Activated CD4-positive, alpha-beta T cell treated with anti-CD3 and anti-CD28 coated beads for 24 hours (primary cell): ENCODE measurements at places on chromosomes 4 and X.

- DNase-seq = no peak
These were observed 315.9 kb downstream of the MAPK10 start for GRCh38 chr4:86043755-86044592.

- no peak for DNase-seq
These were observed 161.5 kb downstream of the SOWAHB start for GRCh38 chr4:76736414-76736813.

- DNase-seq = no peak
These were observed 283.9 kb upstream of the GPC4 start for GRCh38 chrX:133699023-133699728.

DNA sequence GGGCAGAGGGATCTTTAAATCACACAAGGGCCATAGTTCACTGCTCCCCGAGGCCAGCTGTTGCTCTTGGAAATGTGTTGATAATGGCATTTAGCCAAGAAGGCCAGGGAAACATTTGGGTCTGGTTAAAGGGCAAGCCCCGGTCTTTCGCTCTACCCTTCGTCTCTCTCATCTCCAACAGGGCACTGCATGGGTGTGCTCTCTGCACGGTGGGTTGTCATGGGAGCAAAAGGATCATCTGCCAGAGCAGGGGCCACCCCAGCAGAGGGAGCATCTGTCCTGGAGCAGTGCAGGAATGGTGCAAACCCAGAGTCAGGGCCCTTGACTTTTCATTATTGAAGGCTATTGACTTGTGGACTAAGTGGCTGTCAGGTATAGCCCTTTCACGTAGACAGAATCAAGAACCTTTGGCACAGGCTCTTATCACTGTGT lies 22.7 kb upstream of the PGRMC2 start:
- no peak for DNase-seq

DNA sequence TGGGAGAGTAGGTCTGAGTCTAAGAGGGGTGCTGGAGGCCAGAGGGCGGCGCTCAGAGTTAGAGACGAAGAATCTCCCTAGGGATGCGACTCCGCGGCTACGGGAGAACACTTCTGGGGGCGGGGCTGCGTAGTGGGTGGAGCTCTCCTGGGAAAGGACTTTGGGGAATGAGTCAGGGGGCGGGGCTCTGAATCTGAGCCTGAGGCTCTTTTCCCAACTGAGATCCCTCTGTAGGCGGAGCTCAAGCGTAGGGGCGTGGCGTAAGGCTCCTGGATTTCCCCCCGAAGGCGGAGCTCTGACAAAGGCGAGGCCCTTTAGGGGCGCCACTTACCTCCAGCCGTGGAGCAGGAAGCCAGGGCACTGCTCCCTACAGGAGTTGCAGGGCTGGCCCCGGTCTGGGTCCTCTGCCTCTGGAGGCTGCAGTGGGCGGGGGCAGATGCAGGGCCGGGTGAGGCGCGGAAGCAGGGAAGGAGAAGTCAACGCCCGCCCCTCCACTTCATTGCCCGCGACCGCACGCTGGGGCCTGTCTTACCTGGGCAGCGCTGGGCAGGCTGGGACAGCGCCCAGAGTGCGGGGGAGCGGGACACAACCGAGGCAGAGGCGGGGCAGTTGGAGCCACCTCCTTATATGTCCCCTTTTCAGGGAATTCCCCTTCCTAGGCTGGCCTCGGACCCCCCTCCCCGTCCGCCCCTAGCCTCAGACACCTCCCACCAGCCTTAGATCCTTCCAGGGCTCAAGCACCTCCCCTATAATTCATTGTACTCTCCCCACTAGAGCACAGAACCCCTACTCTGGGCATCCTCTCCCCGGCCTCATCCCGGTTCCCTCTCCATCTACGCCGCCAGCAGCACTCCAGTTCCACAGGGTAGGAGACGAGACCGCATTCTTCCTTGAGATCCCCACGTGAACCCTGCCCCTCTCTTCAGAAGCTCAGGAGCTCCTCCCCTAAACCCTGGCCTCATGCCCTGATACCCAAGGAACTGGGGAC lies 1.6 kb downstream of the PRICKLE3 start:
- DNase-seq = no peak

- no peak for DNase-seq
These were observed 63.7 kb upstream of the PDLIM3 start for GRCh38 chr4:185598846-185599552.

DNA sequence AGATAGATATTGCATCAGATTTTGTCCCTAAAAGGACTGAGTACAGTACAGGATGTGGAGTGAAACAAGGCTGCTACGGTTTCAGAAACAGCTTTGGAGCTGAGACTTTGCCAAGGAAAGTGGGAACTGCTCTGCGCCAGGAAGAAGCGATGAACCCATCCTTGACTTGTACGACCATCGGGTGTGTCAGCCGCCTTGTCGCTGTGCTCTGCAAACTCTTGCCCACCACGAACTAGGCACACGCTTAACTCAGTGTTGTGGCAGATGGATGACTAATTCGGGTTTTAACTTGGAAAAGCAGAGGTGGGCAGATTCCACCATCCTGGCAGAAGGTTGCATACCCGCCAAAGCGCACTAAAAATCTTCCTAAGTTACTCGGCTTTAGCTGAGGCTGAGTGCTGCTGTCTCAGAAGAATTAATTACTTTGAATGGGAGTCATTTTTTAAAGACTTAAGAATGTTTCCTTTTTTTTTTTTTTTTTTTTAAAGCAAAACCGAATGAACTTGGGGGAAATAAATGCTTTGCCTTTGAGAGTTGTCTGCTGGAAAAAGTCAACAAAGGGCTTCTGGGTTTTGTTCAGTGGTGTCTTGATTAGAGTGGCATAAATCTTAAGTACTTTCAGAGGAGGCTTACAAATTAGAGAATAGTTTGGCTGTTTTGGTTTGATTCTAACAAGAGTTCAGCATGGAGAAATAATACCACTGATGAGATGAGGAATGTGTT lies 69.5 kb downstream of the SHROOM2 start:
- DNase-seq = no peak

DNA sequence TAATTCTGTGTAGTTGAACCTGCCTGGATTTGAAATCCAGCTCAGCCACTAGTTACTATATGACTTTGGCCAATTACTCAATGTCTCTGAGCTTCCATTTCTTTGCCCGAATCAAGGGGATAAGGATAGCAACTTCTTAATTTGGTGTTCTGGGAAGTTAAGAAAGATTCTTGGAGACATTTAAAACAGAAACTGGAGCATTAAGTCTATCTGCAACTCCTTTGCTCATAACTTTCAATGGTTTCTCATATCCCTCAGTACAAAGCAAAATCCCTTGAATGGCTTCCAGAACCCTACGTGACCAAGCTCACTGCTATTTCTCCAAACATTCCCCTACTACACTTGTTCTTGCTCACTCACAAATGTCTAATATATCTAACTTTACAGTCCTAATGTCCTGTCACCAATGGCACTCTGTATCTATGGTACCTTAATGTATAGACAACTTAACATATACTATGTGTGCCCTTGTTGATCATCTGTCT lies 849.1 kb upstream of the SLIT2 start:
- no peak for DNase-seq

DNA sequence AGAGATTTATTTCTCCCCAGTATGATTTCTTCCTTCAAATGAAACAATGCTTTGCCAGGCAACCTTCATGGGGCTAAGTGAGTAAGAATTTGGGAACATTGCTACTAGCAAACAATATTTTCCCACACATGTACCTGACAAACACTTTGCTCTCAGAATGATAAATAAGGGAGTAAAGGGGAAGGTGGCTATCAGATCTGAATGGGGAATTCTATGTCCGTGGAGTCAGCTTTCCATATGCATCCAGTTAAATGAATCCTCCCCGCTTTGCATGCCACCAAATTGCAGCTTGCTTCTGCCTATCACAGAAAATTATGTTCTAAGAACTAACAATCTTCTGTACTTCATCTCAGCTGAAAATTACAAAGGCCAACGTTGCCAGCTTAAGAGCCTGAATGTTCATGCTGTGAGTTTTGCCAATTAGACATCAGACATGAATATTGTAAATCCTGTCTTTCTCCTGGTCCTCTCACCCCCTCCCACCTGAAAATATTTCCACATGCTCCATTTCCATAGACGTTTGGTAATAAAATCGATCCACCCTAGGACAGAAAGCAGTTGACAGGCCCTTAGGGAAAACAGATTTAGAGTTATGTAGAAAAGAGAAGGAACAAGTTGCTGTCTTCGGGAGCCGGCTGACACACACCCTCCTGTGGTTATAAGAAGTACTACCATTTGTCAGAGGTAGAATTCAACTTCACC lies 6.3 kb downstream of the MEPE start:
- no peak for DNase-seq

- DNase-seq = no peak
These were observed 105.6 kb downstream of the ANXA10 start for GRCh38 chr4:168197926-168198325.

GRCh38 chrX:45258731-45259402 lies 58.2 kb upstream of the DIPK2B start:
- DNase-seq = no peak

DNA sequence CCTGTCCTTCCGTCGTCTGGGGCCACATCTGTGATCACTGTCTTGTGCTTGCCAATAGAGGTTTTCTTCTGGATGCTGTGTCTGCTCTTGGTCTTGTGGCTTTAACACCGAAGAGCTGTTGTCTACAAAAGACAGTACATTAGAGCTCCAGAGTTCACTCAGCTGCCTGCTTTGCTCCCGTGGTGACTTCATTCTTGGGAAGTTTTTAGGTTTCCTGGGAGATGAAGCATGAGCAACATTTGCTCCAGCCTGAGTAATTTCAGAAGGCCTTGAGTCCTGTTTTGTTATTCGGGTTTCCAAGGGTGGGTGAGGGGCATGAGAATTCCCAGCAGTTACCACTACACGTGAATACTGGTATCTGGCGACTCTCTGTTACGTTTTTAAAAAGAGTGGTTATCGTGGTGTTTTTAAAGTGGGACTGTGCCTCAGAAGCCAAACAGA lies 189.2 kb downstream of the SHROOM3 start:
- DNase-seq = no peak

GRCh38 chr4:6701371-6701770 lies 7.7 kb downstream of the S100P start:
- DNase-seq = no peak

- DNase-seq = no peak
These were observed 650.2 kb upstream of the DIPK2B start for GRCh38 chrX:45850775-45851433.

- DNase-seq = no peak
These were observed 817.2 kb downstream of the GLUD2 start for GRCh38 chrX:121864561-121864960.

GRCh38 chrX:37906357-37906756 lies 59.0 kb upstream of the DYNLT3 start:
- DNase-seq = no peak

DNA sequence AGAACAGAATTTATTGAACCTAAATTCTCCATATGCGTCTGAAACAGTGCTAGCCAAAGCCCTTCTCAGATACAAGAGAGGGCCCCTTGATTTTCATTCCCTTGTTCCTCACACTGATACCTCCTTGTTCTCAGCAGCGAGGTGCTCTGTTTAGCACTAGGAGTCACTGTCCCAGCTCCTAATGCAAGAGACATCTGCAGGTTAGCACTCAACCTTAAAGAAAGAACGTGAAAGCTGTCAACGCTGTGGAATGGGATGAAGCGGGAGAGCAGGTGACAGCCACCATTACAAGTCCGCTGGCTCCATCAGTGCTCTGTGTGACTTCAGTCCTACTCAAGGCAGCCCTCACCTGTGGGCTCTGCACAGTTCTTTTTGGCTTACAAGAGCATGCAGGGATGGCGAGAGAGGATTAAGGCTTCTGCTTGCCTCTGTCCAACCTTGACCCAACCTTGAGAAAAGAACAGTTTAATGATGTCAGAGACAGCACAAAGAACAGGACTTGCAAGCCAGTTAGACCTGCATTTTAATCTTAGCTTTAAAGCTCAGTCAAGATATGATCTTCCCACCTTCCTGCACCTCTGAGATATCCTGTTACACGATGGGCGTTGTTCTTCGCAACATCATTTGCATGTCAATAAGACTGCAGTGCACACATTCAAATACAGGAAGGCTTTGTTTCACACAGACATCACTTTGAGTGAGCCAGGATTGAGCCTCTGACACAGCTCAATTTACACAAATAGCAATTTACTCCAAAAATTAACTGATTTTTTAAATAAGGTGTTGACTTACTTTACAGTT lies 95.1 kb downstream of the ARSF start:
- DNase-seq = no peak

DNA sequence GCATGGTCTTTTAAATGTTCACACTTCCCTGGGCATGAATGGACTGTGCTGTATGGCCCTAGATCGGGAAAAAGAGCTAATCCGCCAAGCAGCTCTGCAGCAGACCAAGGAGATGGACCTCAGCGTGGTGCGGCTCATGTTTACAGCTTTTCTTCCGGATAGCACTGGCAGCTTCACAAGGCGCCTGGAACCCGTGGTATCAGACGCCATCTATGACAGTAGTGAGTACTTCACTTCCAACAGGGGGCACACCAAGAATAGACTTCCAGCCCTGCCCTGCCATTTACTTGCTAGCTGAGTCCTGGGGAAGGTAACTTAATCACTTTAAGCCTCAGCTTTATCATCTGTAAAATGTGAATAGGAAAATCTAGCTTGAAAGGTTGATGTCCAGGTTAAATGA lies 77.7 kb downstream of the NFKB1 start:
- no peak for DNase-seq
